Activated naive CD4-positive, alpha-beta T cell (primary cell): ENCODE measurements at places on chromosomes 3 and 15.

DNA sequence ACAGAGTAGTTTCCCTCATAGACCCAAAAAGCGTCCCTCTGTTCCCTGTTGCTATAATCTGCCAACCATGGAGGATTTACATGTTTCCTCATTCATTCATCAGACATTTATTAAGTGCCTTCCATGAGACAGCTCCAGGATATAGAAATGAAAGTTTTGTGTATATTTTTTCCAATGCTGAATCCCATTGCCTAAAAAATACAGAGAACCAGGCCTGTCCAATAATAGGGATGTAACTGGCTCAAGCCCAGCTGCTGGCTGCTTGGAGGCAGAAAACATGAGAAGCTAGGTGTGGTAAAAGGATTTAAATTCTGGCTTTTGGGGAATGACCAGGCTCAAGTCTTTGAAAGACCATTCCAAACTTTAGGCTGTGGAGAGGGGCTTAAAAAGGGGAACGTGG lies 41.5 kb downstream of the RARB start:
- DNase-seq: no peak

GRCh38 chr3:88189361-88189810 lies 39.6 kb downstream of the C3orf38 start:
- DNase-seq: no peak

- DNase-seq: no peak
Measured at GRCh38 chr3:114571363-114571762, 277.5 kb downstream of the TIGIT start.

DNA sequence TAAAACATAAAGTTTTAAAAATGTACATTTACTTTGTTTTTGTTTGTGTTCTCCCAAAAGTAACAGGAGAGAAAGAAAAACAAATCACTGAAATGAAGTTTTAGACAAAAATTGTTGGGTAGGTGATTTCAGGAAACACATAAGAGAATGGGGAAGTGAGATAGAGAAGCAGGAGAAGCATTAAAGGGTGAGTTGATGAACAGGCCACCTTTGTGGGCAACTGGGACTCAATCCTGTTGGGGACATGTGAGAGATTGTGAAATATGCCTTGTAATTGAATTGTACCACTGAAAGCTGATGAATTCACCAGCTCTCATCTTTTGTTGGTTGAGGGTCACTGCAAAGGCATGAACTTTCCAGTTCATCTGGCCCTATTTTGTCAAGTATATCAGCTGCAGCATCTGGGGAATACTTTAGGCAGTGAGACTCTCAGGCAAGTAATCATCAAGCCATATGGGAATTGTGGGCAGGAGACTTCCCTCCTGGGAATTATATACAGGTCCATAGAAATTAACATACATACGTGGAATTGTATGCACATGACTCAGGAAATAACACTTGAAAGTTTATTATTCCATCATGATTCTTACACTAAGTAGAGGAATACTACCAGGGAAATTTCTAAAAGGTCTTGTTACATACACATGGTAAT lies 181.0 kb downstream of the ZBBX start:
- DNase-seq: no peak

- DNase-seq: no peak
Measured at GRCh38 chr3:47000198-47000815, 20.8 kb downstream of the NBEAL2 start.

DNA sequence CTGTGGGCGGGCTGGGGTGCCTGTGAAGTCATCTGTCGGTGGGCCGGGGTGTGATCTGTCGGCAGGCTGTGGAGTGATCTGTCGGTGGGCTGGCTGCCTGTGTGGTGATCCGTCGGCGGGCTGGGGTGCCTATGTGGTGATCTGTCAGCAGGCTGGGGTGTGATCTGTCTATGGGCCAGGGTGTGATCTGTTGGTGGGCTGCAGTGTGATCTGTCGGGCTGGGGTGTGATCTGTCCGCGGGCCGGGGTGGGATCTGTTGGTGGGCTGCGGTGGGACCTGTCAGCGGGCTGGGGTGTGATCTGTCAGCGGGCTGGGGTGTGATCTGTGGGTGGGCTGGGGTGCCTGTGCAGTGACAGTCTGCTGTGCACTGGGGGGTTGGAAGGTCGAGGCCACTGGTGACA lies 204.5 kb downstream of the XXYLT1 start:
- no peak for DNase-seq

DNA sequence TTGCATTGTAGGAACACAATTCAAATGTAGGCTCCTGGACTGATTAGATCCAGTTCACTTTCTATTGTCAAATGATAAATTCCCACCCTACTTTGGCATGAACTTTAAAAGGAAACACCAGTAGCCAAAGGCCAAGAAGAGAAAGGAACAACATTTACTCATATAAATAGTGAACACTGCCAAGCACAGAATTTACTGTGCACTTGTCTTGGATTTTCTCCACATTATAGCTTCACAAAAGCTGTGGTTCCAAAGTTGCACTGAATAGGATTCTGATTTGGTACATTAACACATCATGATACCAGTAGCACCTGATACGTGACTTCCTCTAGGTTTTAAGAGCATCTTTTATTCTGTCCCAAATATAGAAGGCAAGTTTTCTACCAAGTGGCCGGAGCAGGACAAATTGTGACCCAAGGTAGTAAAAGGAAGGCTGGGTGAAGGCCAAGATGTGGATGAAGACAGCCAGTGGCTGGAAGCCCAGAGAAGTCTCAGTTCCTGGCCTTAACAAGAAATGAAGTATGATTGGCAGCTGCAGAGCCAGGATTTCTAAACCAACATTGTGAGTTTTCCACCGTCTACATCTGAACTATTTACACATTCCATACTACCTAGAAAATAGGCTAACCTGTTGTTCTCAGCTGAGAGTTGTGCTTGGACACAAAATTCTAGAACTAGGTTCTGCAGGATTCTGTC lies 206.7 kb downstream of the THRB start:
- DNase-seq: no peak

DNA sequence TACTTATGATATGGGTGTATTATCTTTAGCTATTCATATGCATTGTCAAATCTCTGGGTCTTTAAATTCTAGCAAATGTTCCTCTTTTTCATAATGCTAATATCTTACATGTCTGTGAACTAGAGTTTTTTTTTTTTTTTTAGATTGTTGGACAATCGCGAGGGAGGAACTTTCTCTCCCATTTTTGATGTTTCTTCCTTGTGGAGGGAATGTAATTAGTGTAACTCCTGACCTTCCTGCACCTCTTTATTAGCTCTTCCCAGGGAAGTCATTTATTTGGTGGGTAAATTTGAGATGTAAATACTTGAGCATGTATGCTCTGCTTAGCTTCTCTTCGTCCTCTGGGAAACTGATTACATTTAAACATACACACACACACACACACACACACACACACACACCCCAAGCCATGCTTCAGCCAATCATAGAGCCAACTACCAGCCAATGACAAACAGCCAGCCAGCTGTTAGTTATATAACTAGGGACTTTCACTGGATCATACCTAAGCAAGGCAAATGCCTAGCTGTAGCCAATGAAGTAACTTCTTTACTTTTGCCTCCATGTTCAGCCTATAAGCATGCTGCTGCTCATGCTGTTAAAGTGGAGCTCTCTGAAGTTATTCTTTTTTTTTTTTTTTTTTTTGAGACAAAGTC lies 8.3 kb upstream of the USP8 start:
- no peak for DNase-seq

DNA sequence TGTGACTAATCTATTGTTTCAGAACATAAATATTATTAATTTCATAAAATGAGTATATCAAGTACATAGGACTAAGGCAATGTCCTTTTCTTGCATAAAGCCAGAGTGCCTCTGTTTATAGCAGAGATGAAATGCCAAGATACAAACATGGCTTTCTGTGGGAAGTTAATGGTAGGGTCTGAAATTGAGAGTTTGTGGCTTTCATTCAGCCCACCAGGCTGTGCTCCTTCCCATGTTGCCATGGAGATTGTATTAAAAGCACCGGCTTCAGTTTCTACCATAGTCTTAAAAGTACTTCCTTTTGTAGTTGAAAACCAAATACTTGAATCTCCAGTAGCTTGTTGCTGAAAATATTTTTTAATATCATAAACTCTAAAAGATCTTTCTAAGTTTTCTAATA lies 114.0 kb downstream of the LRRC28 start:
- no peak for DNase-seq

DNA sequence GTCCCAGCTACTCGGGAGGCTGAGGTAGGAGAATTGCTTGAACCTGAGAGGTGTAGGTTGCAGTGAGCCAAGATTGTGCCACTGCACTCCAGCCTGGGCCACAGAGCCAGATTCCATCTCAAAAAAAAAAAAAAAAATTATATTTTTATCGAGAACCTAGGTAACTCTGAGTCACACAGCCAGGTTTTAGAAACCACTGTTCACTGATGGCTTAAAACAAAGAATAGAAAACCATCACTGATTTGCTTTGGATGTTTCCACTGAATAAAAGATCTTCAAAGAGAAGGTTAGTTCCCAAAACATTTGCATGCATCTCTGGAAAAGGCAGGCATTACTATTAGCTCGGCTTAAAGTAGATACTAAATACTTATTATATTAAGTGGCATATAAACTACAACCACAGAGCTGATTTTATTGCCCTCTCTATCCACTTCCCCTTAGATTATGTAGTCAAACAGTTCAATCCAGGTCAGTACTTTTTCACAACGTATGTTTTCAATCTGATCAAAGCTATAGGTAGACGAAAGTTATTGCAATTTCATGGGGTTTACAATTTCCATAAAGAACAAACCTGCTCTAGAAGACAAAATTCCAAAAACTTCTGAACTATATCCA lies 1.4 kb downstream of the B4GALT4 start:
- DNase-seq: no peak

GRCh38 chr3:56762718-56763117 lies 39.0 kb downstream of the ARHGEF3 start:
- DNase-seq: no peak

GRCh38 chr15:100833417-100834389 lies 45.9 kb upstream of the ALDH1A3 start:
- DNase-seq: no peak

GRCh38 chr15:49085696-49086459 lies 39.6 kb upstream of the SECISBP2L start:
- no peak for DNase-seq
